ENCODE measurements at places on chromosomes 5 and 9.
A peak's percentile ranks its signal among the peaks of the same experiment; 100 is the strongest.

GRCh38 chr9:115653171-115653606 is 500.4 kb upstream of the PAPPA start:
- DNase-seq = no peak

DNA sequence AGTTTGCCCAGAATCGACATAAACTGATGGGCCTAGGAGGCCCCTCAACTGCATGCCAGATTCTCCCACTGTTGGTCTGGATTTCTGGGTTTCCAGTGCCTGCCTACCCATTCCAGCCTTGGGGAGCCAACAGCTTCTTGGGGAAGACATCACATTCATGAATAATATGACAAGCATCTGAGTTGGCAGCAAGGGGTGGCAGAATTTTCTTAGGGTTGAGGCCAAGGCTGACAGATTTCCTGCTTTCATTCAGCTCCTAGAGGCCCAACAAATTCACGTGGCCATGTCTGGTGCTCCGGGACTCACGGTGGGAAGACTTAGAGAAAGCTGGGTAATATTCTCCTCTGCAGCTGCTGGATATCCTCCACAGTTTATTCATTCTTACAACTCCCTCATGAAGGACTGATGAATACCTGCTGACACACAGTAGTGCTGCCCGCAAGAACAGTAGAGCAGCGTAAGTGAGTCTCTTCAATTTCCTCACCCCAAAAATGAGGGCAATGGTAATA is 305.0 kb upstream of the TNC start:
- no peak for DNase-seq

DNA sequence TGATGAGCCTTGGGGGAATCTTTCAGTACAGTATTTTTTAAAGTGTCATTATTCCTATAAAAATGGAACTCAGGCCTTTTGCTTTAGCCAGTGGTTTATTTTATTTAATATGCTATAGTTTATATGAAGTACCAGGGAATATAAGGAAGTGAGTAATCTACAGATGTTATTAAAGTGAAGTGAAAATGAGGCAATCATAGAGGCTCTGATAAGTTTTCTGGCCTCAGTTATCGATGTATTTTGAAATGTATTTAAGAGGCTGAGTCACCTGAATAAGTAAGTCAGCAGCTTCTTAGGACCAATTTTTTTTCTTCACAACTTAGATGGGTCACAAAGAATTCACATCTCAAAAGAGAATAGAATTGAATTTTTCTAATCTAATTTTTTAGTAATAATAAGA is 829.0 kb downstream of the DNAH5 start:
- DNase-seq = no peak

GRCh38 chr9:16221366-16221765 is 649.1 kb downstream of the BNC2 start:
- no peak for DNase-seq

- no peak for DNase-seq
Measured at GRCh38 chr9:136926154-136926704, 18.3 kb downstream of the FBXW5 start.

- no peak for DNase-seq
Measured at GRCh38 chr5:157607371-157608161, 32.0 kb upstream of the ADAM19 start.

DNA sequence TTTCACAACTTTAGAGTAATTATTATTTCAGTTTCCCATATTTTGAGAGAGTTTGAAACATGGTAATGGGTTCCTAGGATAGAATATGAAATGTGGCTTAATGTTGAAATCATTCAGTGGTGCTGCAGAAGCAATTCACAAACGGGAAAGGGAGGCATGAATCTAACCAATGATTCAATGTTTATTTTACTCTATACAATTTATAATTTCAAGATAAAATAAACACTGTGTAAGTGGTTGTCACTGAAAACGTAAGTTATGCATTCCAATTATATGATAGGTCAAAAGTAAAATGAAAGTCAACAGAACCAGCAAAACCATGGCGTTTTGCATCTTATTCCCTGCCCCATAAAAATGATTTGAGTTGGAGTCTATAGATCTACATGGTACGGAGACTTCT is 1207.1 kb upstream of the CDH18 start:
- no peak for DNase-seq

GRCh38 chr5:154316223-154316935 is 125.8 kb downstream of the GALNT10 start:
- no peak for DNase-seq

DNA sequence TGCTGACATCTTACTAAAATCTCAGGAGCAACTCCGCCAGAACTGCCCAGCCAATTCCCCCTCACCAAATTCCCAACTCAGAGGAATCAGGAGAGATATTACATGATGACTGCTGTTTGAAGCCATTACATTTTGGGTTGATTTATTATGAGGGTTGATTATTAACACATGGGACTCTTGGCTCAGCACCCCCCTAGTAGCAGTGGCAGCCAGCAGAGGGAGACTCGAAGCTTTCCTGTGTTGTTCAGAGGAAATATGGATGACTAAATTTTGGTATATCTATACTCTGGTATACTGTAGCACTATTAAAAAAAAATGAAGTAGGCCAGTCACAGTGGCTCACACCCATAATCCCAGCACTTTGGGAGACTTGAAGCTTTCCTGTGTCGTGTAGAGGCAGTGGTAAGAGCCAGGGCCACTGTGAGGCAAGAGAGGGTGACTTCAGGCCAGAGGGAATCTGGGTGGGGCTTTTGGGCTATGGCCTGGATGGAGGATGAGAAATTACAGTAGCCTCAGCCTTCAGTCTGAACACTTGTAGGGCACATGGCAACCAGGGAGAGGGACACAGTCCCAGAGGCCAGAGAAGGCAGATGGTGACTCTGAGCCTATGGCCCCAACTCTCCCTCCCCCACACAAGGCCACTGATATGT is 111.4 kb downstream of the LHX2 start:
- peak; percentile 39 for DNase-seq

- DNase-seq = no peak
Measured at GRCh38 chr5:16245956-16246355, 66.4 kb upstream of the MARCHF11 start.

GRCh38 chr5:83608122-83608521 is 112.5 kb downstream of the HAPLN1 start:
- DNase-seq = peak; percentile 59

GRCh38 chr9:68537616-68537880 is 3.1 kb downstream of the TMEM252 start:
- DNase-seq = no peak

DNA sequence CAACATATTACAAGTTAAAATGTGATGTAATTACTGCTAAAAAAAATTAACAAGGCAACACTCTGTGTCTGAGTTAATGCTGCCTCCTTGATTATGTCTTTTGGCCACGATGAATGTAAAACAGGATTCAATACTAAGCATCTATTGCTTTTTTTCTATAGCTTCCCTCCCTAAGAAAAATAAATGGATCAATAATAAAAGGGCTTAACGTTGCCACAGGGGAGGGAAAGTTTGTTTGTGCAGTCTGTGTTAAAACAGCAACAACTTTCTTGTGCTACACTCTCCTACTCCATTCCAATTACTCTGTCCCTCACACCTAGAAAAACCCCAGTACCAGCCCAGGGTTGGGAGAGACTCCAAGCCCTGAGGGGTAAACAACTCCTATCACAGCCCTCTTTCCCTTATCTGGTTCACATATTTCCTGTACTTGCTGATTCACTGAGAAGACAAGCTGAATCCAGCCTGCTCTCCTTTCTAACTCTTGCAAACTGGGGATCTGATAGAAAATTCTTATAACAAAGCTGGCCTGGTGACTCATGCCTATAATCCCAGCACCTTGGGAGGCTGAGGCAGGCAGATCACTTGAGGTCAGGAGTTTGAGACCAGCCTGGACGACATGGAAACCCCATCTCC is 44.8 kb downstream of the PTPN3 start:
- no peak for DNase-seq

- peak; percentile 17 for DNase-seq
Measured at GRCh38 chr5:16883176-16883575, 52.9 kb downstream of the MYO10 start.

GRCh38 chr9:38707885-38708637 is 11.9 kb downstream of the FAM240B start:
- peak; percentile 3 for DNase-seq

DNA sequence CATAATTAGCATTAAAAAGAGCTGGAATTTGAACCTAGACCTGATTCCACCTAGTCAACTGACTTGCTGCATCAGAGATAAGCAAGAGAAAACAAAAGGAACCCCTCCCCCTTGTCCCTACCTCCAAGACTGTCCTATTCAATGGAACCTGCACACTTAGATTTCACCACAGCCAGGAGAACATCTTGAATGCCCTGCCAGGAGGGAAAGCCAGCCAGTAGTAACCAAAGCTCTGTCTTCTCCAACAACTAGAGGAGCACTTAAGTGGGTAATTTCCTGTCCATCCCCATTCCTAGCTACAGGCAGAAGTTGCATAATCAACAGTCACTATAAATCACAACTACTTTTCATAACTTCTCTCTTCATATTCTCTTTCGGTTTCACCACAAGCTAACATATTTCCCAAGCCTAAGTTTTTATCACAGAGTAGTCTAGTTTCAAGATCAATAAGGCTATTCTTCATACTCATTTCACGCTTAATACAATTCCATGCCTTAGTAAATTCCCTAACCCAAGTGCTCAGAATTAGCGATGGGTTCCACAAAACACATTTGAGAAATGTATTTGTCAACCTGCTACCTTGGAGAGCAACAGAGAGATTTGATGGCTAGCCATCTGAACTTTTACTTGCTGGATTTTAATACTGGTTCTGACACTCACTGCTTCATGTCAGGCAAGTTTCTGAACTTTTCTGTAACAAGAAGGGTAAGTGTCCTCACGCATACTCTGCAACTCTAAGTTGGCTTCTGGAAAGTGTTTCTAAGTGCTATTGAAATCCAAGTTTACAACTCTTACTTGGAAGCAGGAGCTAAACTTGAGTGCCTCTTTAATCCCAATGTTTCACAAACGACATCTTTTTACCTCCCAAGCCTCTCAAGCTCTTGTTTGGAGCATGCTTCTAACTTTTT is 2.0 kb downstream of the DENND1A start:
- DNase-seq = no peak

DNA sequence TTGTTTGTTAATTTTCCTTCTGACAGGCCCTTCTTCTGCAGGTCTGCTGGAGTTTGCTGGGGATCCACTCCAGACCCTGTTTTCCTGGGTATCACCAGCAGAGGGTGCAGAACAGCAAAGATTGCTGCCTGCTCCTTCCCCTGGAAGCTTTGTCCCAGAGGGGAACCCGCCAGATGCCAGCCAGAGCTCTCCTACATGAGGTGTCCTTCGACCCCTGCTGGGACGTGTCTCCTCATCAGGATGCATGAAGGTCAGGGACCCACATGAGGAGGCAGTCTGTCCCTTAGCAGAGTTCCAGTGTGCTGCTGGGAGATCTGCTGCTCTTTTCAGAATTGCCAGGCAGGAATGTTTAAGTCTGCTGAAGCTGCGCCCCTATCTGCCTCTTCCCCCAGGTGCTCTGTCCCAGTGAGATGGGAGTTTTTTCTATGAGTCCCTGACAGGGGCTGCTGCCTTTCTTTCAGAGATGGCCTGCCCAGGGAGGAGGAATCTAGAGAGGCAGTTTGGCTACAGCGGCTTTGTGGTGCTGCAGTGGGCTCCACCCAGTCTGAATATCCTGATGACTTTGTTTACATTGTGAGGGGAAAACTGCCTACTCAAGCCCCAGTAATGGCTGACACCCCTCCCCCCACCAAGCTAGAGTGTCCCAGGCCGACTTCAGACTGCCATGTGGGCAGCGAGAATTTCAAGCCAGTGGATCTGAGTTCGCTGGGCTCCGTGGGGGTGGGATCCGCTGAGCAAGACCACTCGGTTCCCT is 772.0 kb upstream of the FAM174A start:
- no peak for DNase-seq

- DNase-seq = no peak
Measured at GRCh38 chr9:21883642-21884041, 81.2 kb downstream of the MTAP start.

- DNase-seq = no peak
Measured at GRCh38 chr9:109894921-109895758, 115.1 kb downstream of the PALM2AKAP2 start.

DNA sequence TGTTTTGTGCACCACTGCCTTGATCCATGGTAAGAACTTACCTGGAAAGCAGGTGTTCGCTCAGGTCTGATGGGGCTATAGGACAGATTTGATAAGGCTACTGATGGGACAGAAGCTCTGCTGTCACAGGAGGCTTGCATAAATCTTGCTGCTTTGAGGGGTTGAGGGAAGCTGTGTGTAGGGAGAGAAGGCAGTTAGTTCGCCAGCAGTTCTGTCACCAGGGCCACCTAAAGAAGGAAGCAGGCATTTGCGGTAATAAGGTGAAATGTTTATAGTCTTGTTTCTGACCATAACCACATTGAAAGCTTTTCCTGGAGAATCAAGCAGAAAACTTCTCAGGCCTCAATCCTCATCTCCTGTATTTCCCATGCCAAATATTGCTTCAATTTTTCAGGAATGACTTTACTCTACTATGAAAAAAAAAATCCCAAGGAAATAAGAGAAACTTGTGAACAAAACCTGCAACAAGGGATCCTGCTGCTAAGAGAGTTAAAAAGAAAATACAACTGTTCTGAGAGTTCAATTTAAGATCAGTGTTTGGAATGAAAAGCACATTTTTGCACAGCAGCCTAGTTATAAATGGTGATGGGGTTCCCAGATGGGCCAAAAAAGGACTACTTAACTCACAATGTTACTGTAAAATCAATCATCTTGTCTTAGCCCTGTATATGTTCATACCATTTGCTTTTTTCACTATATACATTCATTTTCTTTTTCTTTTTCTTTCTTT is 122.0 kb upstream of the RANBP3L start:
- no peak for DNase-seq

DNA sequence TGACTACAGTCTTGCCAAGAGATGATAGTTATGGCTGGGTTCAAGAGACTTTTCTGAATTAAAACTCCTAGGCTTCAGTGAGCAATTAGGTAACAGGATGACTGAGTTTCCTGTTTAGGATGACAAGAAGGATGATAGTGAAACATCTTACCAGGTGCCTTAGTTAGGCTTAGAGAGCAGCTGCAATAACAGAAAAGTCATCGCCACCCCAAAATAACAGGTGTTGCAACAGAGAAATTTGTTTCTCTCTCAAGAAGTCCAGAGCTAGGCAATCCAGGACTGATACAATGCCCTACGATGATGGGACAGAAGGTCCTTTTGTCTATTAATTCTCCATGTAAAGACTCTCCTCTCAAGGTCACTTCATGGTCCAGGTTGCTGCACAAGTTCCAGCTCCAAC is 361.8 kb downstream of the CAAP1 start:
- DNase-seq = no peak

DNA sequence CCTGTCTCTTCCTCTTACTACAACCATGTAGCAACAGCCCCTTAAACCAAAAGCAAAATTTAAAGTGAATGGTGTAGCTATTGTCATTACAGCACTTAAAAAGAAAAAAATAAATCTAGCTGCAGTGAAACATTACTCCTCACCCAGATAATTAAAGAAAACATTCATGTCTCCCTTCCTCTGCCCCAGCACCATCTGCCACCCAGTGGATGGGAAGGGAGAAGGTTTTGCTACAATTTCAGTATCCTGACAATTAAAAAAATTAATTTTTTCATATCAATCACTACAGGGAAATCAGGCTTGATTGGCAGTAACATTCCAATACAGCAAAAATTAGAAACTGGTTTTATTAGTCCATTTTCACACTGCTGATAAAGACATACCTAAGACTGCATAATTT is 147.4 kb upstream of the PUM3 start:
- peak; percentile 1 for DNase-seq

Data from NCI-H82 (cell line).